ENCODE measurements at places on chromosomes 2 and 18. TPM values are rescaled to one million over a fixed set of nuclear protein-coding genes. Genes with fewer than 3 reads are reported as not detected.

Gene ATOH8
- total RNA-seq, result 27.1 TPM

Gene CCDC178
- total RNA-seq, result 0.73 TPM

Gene SERPINB10
- total RNA-seq, result 0.58 TPM

Gene FEV
- not detected for total RNA-seq

Gene ERICH2
- 6.2 TPM for total RNA-seq

Gene CFAP221
- total RNA-seq, result 20.0 TPM

Gene C2orf49
- total RNA-seq, result 15.7 TPM

Gene SPATA3
- total RNA-seq, result not detected

Gene MBD1
- total RNA-seq, result 51.9 TPM

Gene C2orf81
- 2.8 TPM for total RNA-seq

Gene NYAP2
- total RNA-seq, result 0.55 TPM

Gene CNRIP1
- total RNA-seq, result 20.1 TPM

Gene AQP12B
- not detected for total RNA-seq

Gene NXPH2
- not detected for total RNA-seq

Gene CAPN14
- total RNA-seq, result 0.23 TPM

Gene LYG1
- 0.93 TPM for total RNA-seq

Gene CMPK2
- 20.2 TPM for total RNA-seq

Gene PROKR1
- not detected for total RNA-seq

Gene ITGB6
- 58.3 TPM for total RNA-seq

Gene LOXL3
- 10.8 TPM for total RNA-seq

Gene ADI1
- total RNA-seq, result 83.8 TPM

Gene FTCDNL1
- 3.3 TPM for total RNA-seq

Gene CCDC138
- 3.8 TPM for total RNA-seq

Gene AKAIN1
- not detected for total RNA-seq

Gene KRTCAP3
- 34.0 TPM for total RNA-seq

Gene TRIM54
- total RNA-seq, result 0.17 TPM

Gene TMEM178A
- total RNA-seq, result 1.4 TPM

Gene TNFRSF11A
- 8.9 TPM for total RNA-seq

Gene ACOXL
- total RNA-seq, result 30.3 TPM

Gene CSRNP3
- 1.5 TPM for total RNA-seq

Gene FBXO41
- total RNA-seq, result 2.4 TPM

Gene SPHKAP
- not detected for total RNA-seq

Gene COLEC11
- 1.4 TPM for total RNA-seq

Measured in left lung (tissue), 14 donors.